Epithelial cell of proximal tubule (primary cell): ENCODE measurements at places on chromosomes 5 and 9.

DNA sequence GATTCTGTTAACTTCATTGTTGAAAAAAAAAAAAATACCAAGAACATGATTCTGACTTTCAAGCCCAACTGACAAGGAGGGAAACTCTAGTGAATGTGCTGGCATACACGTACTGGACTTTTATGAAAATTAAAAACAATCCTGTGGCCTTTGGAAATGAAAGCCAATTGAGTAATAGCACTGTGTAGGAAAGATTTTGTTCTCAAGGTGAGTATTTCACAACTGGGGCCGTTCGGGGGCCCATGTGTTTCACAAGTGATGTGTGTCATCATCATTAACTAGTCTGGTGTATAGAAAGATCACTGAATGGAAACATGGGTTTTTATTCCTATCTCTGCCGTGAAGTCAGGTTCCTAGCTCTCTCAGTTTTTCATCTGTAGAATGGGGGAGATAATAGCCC is 605.0 kb upstream of the CLINT1 start:
- no peak for DNase-seq

DNA sequence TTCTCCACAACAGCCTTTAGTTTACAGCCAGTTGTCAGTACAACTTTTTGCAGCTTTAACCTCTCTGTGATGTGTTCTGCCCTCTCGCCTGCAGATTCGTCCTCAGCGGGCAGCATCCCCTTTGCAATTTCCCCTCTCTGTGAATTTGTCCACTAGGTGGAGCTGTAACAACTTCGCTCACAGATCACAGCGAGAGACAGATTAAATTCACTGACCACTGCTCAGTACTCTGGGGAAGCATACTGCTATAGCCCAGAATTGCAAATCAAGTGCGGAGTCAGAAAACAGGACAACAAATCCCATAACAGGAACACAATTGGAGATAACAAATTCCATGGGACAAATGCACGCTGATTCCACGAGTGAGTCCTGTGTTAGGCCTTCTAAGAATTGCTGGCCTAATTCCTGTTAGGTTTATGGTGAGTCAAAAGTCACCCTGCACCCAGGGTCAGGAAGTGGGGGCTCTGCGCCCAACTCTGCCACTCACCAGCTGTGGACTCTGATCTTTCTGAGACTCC is 2124.9 kb downstream of the MAT2B start:
- peak; percentile 13 for DNase-seq

DNA sequence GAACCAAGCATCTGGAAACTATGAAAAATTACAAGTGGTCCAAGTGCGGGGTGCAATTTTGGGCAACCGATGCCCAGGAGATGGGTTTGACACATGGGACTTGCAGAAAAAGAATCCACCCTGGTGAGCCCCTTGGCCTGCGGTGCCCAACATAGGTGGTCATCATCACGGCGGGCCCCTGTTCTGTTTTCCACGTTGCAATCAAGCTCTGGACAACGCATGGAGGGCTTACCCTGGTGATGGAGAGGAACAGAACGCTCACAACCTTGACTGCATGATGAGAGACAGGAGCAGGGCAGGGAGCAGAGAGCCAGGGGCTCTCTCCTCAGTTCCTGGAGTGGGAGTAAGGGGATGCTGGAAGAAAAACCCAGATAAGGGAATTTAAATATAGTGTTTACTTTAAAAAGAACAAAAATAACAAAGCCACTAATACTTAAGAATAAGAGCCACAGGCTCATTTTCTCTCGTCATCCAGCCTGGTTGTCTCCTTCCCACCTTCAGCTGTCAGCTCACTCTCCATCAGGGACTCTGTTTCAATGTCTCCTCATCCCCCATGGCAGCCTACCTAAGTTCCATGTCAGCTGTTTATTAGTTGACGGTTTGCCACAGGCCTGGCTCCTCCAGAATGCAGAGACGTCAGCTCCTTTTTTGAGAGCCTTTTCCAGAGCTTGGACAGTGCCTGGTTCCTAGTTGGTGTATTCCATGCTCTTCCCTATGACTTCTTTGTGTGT is 172.1 kb downstream of the GADD45G start:
- no peak for DNase-seq

- no peak for DNase-seq
These were observed 135.6 kb upstream of the PPP1R26 start for GRCh38 chr9:135343837-135344522.

GRCh38 chr9:92407818-92408217 is 3.4 kb upstream of the OGN start:
- DNase-seq, result no peak

- no peak for DNase-seq
These were observed 144.3 kb upstream of the MTAP start for GRCh38 chr9:21657966-21658667.

GRCh38 chr9:18071651-18072060 is 402.3 kb upstream of the ADAMTSL1 start:
- DNase-seq, result no peak
